ENCODE measurements at places on chromosomes 5 and 9. TPM values are rescaled to one million over a fixed set of nuclear protein-coding genes. Genes with fewer than 3 reads are reported as not detected.

The CXCL14 gene
- polyA plus RNA-seq = 18.0 TPM

The RMI1 gene
- 22.9 TPM for polyA plus RNA-seq

The NMUR2 gene
- 0.16 TPM for polyA plus RNA-seq

The NR3C1 gene
- 38.6 TPM for polyA plus RNA-seq

Data from right renal pelvis (tissue), 4 donors.